ENCODE measurements at places on chromosomes 4 and X. TPM values are rescaled to one million over a fixed set of nuclear protein-coding genes. Genes with fewer than 3 reads are reported as not detected.

NRK gene
- 1.2 TPM for total RNA-seq

IL15 gene
- total RNA-seq: 11.4 TPM

ATP1B4 gene
- not detected for total RNA-seq

RNF128 gene
- total RNA-seq: 0.36 TPM

EPGN gene
- not detected for total RNA-seq

KLF8 gene
- 10.3 TPM for total RNA-seq
